ENCODE measurements at places on chromosomes 2 and 18. TPM values are rescaled to one million over a fixed set of nuclear protein-coding genes. Genes with fewer than 3 reads are reported as not detected.

- no peak for DNase-seq
These were observed 156.6 kb downstream of the KCNJ3 start for GRCh38 chr2:154855138-154855537.

GRCh38 chr2:223196331-223196730 is 144.3 kb downstream of the KCNE4 start:
- no peak for DNase-seq

DNA sequence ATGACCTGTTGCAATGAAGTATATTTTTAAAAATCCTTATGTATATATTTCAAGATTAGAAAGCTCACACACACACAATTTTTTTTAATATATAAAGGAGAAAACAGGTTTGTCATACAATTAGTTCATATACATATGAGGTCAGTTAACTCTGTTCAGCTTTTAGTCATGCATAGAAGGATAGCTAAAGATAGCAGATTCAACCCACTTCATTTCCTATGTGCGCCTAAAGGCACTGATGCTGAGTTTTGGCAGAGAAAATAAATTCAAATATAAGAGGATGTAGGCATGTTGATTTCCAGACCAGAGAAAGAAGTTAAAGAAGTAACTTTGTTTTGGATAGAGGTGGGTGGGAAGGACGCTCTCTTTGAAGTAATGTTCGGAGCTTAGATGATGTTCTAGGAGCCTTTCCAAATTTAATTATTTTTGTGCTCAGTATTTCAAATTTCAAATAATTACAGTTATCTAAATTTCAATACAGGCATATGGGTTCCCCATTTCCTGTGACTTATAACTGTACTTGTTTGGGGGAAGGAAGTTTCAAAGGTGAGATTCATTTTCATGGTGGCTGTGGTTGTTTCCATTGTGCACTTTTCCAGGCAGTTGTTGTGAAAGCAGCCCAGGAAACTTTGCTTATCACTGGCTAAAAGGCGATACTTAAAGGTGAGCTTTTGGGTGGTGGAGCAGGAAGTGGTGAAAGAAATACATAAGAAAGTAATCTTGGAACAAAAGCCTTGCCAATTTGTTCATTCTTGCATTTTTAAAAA is 523.4 kb upstream of the FANCL start:
- no peak for DNase-seq

GRCh38 chr2:71706121-71706520 is 252.8 kb downstream of the DYSF start:
- no peak for DNase-seq

DNA sequence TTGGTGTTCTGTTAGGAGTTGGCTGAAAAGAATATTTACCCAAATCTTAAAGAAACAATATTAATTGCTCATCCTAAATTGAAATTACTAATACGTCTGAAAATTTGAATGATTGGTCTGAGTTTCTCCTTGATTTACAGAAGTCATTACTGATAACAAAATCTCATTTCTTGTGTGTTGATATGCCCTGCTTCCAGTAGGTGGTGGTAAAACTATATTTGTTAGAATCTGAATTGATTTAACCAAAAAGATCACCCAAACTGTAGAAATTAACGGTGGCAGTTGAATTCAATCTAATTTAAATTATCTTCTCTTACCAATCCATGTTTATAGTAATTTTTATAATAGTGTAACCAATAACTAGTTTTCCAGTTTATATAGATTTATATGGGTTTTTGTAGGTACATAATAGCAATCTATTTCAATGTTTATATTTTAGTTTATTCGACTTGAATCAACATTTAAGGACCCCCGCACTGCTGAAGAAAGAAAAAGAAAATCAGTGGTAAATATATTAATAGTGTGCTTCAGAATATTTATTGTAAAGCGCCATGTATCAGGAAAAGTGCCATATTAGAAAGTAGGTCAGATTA is 38.3 kb downstream of the PAPOLG start:
- DNase-seq = no peak

DNA sequence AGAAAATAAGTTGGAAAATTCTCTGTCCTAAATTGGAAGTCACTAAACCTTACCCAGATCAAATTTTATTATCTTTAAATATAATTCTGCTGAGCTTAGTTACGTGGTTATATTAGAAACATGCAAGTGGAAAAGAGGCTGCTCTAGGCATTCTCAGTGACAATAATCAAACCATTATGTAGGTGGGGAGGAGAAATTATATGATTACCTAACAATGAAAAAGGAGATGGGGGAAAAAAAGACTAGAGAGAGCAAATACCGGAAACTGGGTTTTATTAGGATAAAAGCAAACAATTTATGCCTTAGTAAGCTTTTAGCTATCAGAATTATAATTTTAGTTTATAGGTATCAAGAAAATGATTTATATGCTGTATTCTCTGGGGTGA is 53.2 kb downstream of the PHLPP1 start:
- DNase-seq = no peak

The PIEZO2 gene
- total RNA-seq = 0.11 TPM

The ANKRD39 gene
- 17.4 TPM for total RNA-seq

DNA sequence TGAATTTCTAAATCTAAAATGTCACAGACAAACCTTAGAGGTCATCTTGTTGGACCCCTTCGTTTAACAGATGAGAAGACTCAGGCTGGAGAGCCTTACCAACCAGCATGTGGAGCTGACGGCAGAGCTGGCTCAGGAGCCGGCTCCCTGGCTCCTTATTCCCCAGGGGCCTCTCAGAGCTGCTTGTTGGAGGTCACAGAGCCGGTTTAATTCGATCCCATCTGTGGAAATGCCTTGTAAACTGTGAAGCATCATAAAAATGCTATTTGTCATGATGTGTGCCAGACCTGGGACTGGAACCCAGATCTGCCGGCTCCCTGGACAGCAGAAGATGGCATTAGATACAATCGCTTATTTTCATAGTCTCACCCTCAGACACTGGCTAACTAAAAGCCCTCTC is 8.2 kb upstream of the CIB4 start:
- no peak for DNase-seq

The CDH2 gene
- total RNA-seq = 293 TPM

DNA sequence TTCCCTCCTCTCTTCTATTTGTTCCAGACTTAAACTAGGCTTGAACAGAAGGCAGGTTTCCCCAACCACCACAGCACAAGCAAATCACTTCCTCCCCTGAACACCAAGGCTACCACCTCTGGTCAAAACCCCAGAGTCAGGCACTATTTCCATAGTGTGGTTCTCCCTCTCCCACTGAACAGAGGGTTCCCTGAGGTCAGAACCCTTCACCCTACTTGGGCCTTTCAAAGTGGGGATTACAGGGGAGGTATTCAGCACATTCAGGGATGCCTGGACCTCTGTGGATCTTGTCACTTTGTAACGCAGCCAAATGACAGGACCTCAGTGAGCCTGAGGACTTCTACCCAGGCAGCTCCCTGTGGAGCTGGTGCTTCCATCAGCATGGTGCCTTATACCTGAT is 88.7 kb downstream of the TNS1 start:
- DNase-seq = no peak

- no peak for DNase-seq
These were observed 114.6 kb upstream of the CD302 start for GRCh38 chr2:159912580-159912979.

DNA sequence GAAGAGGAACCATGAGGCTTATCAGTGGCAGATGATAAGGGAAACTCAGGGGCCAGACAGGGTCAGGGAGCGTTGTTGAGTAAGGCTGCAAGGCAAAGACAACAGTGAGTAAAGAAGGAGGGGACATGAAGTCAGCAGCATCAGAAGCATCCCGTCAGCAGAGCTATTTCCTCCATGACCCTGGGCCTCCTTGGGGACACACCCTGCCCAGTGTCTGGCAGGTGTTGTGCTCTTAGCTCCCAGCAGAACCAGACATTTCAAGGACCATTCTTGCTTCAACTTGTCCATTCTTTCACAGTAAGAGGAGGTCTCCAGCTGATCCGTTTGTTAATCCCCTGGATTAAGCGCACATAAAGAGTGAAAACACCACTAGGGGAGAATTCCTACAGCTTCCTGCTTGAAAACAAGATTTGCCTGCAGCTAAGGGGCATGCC is 88.7 kb upstream of the MEIS1 start:
- no peak for DNase-seq

The DCDC2C gene
- not detected for total RNA-seq

DNA sequence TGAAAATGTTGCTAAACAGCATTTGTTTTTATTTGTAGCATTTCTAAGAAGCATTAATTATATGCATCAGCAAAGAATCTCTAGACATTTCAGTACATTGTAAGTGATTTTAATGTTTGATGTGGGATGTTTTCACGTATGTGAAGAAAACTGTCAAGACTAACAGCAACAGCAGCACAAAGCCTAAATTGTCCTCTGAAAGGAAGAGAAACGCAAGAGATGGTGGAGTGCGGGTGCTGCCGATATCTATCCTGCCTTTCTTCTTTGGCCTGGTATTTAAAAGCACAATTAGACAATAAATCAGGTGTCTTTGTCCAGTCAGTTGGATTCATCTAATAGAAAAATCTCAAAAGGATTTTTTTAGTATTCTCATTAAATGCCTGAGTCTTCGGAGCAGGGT is 3.1 kb downstream of the TWIST2 start:
- no peak for DNase-seq

GRCh38 chr2:70926042-70926441 is 9.7 kb upstream of the ATP6V1B1 start:
- no peak for DNase-seq

The FZD7 gene
- 24.2 TPM for total RNA-seq

The CIDEA gene
- 1.7 TPM for total RNA-seq

The IL36B gene
- total RNA-seq = not detected

DNA sequence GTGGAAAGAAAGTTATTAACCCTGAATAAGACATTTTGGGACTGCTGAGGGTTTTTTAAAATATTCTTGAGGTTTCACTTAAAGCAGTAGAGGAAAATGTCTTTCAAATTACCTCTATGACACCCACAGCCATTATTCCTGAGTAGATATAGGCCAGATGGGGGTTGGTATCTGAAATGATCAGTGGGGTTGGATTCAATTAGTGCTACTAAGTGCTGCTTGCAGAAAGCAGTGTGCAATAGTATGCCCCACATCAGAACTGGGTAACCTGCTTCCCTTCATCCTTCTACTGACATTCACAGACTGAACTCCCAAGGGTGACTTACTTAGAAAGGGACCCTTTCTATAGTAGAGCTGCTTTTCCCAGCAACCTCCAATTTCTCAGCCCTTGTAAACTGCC is 7.3 kb upstream of the ETAA1 start:
- no peak for DNase-seq

The FIGN gene
- total RNA-seq = 16.7 TPM

The MFSD6 gene
- 19.7 TPM for total RNA-seq

The ALLC gene
- total RNA-seq = not detected

The NCKAP5 gene
- 4.3 TPM for total RNA-seq

DNA sequence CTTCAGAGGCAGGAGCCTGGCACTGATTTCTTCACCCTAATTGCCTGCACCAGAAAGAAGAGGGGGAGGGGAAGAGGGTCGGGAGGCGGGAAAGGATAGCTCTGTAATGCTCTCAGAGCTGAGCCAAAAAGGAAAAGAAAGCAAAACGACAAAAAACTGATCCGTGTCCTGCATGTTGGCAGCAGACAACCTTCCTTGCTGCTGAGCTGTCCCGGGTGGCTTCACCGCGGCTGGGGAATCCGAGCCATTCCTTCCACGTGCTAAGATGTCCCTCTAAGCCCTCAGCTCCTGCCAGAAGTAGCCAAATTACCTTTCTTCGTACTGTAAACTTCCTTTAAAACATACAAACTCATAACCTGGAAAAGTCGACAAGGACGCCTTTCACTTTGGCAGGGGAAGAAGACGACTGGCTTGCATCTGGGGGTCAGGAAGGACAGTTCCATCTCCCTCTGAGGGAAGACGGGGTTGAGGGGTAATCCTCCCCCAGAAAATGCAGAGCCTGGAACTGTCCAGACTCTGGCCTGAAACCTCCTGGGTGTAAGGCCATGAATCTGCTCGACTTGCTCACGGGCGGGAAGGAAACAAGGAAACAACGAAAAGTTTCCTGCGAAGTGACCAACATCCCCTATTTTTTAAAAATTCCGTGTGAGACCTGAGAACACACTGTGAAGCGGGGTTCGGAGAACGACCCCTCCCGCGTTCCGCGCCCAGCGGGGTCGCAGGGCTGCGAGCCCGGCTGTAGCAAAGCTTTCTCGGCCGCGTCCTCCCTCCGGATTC is 7.7 kb downstream of the OTX1 start:
- no peak for DNase-seq

GRCh38 chr2:233328922-233329321 is 21.3 kb downstream of the SAG start:
- DNase-seq = no peak

The CETN1 gene
- not detected for total RNA-seq

The POU3F3 gene
- total RNA-seq = not detected

The DQX1 gene
- not detected for total RNA-seq

The HOXD9 gene
- not detected for total RNA-seq

DNA sequence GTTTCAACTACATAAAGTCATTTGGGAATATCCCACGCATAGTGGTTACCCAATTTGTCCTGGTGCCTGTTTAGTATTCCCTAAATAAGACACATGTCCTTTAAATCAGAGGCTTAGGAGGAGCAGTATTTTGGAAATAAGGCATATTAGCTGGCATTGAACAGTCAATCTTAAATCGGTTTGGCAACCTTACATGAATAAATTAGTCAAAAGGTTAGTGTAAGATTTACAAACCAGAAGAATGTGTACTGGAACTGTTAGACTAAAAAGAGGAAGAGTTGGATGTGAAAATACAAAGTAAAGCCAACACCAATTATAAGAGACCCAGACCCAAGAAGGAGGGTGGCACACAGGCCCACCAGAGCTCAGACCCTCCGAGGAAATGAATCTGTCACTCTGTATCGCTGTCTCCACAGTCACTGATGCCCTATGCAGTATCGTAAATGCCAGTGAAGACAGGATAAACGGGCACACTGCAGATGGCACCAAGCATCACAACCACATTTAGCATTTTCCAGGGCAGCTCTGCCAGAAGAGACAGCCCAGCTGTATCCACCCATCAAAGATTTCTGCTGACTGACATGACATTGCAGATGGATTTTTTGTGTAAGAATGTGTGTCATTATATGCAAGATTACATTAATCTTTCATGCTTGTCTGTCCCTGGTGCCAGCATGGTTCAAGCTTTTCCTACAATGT is 90.4 kb downstream of the CERKL start:
- DNase-seq = no peak

DNA sequence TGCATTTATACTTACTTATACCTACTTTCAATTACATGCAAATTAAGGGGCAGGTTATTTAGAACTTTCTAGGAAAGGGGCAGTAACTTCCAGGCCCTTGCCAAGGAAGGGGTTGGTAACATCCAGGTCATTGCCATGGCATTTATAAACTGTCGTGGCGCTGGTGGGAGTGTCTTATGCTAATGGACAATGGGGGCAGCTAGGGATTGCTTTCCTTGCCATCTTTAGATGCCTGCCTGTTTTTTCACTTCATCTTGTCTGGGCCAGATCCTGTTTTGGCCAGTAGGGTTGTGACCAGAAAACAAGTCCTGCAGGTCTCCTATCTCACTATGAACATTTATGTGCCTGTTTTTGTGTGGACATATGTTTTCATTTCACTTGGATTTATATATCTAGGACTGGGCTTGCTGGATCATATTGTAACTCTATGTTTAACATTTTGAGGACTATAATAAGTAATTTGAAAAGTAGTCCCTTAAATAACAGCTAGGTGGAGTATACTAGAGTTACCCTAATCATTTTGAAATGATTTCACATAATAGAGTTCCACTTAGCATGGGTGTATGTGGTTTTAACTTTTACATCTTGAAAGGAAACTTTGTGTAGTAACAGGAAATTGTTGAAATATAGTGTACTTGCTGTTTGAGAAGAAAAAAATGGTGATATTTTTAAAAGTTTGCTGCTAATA is 56.1 kb downstream of the LCLAT1 start:
- DNase-seq = no peak

GRCh38 chr18:13227910-13228309 is 9.3 kb downstream of the LDLRAD4 start:
- no peak for DNase-seq

Data from Right ventricle myocardium inferior (tissue), 1 donor.